ENCODE measurements at places on chromosomes 2 and 18. TPM values are rescaled to one million over a fixed set of nuclear protein-coding genes. Genes with fewer than 3 reads are reported as not detected.

- DNase-seq = no peak
Observed at GRCh38 chr2:207254591-207255464, 89.1 kb upstream of the KLF7 start.

DNA sequence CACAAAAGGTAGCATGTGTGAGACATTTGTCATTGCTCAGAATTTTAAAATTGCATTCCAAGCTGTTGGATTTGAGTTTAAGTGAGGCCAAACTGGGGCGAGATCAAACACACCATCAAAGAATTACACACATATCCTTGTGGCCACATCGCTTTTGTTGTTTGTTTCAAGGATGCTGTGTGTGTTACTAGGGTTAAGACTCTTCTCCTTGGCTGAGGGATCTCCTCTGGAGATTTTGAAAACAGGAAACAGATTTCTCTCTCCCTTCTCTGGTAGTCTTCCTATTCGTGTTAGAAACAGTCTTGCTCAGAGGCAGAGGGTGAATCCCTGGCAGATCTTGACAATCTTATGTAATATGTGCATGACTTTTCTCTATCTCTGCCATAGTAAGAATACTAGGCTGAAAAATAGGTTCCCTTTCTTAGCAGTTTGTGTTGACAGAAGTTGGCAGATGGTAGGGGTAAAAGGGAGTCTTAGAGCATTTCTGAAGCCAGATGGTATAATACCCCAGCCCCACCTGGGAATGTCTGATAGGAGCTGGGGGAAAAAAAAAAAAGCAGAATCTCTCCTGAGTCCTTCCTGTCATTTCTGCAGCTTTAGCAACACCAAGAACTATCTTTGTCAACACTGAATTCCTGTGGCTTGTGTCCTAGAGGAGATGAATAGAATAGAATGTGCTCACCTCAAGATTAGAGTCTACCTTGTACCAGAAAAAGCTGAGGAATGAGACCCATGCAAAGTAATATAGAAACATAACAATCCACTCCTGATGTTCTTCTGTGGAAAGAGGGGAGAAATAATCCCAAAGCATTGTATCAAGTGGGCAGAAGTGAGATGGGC lies 101.8 kb downstream of the XRCC5 start:
- no peak for DNase-seq

DNA sequence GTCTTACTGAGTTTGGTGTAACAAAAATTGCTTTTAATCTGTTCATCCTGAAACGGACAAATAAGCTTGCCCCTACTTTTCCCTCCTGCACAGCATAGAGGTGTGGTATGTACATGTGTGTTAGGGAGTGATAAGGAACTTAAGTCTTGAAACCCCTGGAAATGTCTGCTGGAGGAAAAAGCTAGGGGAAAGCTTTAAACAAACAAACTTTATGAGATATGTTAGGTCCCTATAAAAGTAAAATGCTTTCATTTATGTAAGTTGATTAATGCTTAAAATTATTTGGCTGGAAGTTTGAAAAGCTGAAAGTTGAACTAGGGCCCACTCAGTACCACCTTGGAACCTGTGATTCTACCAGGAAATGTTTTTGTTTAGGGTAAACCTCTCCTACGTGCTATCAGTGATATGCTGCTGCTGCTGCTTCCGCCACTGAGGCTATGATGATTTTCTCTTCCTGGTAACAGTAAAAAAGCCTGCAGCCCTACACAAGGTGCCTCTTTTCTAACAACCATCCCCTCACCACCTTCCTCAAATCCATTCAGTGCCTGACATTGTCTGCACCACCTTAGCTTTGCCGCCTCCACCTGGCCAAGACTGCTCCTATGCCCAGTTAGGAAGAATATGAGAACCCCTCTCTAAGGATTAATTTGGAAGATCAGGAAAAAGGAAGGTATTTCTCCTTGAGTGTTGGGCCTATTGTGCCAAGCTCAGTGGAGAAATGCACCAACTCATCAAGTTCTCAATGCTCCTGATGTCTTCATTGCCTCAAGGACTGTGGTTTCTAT lies 2.5 kb upstream of the YES1 start:
- no peak for DNase-seq

GRCh38 chr2:73295751-73296400 lies 2.5 kb upstream of the EGR4 start:
- no peak for DNase-seq

GRCh38 chr2:54479424-54479823 lies 23.3 kb downstream of the SPTBN1 start:
- no peak for DNase-seq

DNA sequence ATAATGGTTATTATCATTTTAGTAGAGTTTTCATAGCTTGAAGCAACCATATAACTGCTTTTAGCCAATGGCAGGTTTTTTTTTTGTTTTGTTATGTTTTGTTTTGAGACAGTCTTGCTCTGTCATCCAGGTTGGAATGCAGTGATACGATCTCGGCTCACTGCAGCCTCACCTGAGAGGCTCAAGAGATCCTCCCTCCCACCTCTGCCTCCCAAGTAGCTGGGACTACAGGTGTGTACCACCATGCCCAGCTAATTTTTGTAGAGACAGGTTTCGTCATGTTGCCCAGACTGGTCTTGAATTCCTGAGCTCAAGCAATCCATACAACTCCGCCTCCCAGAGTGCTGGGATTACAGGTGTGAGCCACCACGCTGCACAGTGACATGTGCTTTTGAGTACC lies 117.5 kb upstream of the GAREM1 start:
- DNase-seq = no peak

Gene FKBP1B
- 4.2 TPM for total RNA-seq

Gene ERBB4
- total RNA-seq = not detected

Gene ABCG5
- total RNA-seq = not detected

All from activated T-cell treated with anti-CD3 and anti-CD28 coated beads, Interleukin-2, amount 50 U/mL, for 72 hours (primary cell).